HCEC 1CT (cell line): ENCODE measurements at places on chromosomes 7 and 10.

- DNase-seq: no peak
These were observed 79.9 kb downstream of the GPR26 start for GRCh38 chr10:123746061-123746460.

DNA sequence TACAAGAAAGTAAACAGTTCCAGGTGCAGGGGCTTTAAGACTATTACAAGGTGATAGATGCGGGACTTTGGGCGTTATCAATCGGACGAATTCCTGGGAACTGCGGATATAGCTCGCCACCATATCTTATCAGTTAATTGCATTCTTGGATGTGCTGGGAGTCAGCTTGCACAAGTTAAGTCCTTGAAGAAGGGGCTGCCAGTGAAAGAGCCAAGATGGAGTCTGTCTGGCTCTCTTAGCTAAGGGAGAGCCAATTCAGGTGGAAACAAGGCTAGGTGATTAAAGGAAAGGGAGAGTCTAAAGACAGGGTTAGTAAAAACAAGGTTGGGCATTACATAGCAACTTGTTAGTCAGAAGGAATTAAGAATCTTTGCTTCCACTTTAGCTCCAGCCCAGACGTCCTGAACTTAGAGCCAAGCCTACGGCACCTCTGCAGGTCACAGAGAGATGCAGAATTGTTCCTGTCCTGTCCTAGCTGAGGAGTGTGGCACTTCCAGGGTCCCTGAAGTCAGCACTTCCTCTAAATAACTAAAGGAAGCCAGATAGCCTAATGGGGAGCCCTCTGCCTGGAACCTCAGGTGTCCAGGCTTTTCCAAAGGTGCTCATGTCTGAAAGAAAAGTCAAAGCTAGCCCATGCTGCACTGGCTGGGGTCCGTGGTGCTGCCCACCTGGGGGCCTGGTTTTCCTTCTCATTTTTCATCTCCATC lies 17.3 kb downstream of the ZC3HAV1 start:
- DNase-seq: no peak

GRCh38 chr7:112487457-112488263 lies 6.9 kb downstream of the LSMEM1 start:
- DNase-seq: no peak

DNA sequence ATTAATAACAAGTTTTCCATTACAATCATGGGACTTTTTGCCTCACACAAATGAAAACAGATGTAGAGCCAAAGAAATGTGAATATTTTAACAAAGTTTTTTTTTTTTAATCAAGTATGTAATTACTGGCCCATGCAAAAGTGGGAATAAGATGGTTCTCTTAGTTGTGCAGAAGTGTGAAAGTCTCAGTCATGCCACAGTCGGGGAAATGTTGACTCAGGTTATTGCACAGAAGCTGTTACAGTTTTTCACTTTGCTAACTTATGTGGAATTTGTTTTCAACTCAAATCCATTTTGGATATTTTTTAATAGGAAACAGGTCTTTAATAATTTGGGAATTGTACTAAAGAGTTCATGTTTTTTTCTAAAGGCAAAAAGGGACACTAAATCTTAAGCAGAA lies 44.0 kb upstream of the CAV2 start:
- DNase-seq: peak; percentile 60

DNA sequence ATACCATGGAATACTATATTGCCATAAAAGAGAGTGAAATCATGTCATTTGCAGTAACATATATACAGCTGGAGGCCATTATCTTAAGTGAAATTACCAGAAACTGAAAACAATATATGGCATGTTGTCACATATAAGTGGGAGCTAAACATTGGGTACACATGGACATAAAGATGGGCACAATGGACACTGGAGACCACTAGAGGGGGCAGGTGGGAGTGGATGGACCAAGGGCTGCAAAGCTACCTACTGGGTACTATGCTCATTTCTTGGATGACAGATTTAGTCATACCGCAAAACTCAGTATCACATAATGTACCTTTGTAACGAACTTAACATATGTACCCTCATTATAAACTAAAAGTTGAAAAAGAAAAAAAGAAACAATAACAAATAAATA lies 1167.6 kb downstream of the NXPH1 start:
- DNase-seq: no peak

DNA sequence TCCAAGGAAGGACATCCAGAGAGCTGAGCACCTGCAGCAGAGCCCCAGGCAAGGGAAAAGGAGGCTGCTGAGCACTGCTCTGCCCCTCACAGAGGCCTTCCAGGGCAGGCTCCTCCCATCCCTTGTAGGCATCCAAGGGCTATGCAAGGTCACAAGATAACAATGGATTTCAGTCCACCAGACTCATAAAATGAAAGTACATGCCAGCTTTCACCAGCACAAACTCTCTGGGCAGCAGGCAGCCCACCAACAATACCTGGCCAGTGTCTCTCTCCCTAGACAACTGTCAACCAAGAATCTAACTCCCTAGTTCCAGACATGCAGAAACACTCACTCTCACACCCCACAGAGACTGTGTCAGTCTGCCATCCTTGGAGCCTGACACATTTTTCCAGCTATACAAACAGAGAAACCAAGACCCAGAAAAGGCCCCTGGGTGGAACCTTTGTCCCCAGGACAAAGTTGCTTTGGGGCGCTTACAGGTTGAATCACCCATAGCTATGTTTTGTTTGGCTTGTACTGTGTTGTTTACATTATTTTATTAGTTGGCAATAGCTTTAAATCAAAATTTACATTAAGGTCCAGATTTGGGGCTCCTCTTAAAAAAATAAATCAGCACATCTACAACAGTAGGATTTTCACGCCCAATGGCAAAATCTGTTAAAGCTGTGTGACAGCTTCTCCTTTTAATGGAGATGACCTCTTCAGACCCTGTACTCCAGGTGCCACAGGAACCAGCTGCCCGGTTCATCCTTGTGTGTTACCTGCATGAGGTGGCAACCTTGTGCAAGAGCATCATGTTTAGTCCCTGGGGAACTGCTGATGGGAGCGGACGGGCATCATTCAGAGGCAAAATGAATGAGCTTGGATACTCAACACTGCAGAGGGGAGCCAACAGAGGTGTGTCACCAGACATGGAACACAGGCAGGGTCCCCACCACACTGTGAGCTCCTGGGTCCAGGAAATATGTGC lies 5.2 kb downstream of the GRID1 start:
- no peak for DNase-seq

DNA sequence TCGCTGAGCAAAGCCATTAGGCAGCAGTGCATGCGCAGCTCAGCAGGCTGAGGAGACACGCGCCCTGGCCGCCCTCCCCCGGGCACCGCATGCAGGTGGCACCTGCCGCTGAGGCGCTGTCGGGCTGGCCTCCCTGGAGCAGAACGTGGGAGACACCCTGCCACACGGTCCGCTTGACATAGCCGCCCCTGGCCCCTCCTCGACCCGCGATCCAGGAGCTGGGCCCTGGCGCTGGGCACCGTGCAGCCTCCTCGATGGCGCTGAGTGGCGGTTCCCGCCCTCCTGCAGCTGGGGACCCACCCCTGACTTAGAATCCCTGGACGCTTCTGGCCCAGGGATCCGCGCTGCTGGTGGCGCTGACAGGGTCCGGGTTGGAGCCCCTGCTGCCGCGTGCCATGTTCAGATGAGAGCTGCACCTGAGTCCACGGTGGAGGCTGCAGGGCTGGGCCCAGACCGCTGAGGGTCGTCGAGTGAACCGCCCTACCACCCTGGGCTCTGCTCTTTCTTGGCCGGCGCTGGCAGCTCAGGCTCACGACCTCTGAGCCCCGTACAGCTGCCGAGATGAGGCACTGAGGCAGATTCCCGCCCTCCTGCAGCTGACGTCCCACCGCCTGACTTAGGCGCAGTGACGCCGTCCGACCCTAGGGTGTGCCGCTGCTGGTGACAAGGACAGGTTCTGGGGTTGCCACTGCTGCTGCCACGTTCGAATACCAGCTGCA lies 116.8 kb downstream of the OR13A1 start:
- DNase-seq: no peak

DNA sequence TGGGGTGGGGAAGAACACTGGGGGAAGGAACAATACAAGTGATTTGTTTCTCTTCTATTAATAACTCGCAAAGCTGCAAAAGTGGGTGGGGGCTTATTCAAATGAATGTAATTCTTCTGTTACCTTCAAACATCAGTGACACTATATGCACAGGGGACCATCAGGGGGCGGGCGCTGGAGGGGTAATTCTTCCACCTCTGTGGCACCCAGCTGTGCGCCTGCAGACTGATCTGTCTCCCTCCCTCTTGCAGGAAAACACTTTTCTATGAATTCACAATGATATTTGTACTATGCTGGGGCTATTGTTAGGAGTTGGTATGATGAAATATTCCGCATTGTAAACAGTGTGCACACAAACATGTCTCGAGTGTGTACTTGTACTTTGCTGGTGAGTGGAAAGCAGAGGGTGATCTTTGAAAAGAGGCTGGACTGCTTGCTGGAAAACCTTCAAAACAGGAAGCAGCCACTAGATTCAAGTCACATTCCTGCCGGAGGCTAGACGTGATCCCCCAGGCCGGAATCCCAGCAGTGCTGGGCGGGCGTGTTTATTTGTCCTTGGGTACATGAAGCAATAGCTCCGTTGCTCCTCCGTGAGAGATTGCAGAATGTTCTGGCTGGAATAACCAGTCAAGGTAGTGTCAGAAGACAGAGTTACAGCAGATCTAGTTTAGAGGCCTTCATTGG lies 15.8 kb upstream of the BNIP3 start:
- peak; percentile 58 for DNase-seq

DNA sequence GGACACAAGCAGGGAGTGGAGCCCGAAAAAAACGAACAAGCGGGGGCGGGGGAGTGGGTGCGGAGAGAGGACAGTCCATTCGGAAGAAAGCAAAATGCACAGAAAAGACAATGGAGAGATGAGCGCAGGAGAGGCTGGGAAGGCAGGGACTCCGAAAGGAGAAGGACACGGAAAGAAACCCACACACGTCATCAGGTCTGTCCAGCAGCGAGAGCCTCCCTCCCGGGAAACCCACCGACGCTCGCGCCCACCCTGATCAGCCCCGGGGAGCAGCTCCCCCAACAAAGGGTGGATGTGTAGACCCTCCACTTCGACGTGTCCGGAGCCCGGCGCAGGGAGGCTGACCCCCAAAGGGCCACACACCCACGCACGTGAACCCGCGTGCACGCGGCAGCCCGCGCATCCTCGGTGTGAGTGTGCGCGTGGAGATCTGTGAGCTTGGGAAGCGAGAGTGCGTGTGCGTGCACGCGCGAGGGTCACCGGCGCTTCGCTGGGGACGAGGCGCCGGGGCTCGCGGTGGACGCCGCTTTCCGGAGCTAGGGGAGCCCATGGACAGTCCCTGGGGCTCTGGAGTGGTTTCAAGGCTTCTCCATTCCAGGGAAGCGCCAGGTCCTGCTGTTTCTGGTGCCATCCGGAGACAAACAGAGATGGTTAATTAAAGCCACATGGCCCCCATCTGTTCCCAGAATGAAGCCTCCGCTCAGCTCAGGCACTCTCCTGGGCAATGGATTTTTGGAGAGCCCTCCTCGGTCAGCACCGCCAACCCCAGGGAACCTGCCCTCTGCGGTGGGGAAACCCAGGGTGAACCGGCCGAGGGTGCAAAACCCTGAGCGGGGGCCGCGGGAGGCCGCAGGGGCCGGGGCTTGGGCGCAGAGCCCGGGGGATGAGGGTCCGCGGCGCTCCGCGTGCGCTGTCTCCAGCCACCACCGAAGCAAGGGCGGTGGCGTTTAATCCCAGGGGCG lies 916 bp downstream of the LAMB1 start:
- peak; percentile 61 for DNase-seq

DNA sequence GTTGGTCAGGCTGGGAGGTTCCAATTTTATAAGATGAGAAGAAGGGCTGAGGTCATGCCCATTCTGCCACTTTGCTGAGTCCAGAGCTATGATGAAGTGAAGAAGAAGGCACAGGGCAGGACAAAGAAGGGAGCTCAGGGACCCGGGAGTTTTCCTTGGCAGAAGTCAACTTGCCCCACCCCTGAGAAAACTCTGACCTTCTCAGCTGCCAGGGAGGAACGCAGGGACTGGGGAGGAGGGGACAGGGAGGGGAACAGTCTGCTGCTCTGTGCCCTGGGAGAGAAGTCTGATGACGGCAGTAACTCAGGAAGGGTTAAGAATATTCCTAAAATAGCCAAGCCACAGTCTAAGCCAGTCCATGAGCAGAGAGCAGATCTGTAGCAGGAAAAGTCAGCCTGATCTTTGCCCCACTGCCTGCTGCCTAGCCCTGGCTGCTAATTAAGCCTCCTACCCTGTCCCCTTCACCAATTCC lies 11.7 kb downstream of the ADIRF start:
- DNase-seq: no peak

GRCh38 chr7:155208681-155209477 lies 88.8 kb upstream of the INSIG1 start:
- DNase-seq: peak; percentile 64

GRCh38 chr7:116988363-116988989 lies 35.2 kb downstream of the ST7 start:
- no peak for DNase-seq
